ENCODE measurements at places on chromosomes 5 and 9.

DNA sequence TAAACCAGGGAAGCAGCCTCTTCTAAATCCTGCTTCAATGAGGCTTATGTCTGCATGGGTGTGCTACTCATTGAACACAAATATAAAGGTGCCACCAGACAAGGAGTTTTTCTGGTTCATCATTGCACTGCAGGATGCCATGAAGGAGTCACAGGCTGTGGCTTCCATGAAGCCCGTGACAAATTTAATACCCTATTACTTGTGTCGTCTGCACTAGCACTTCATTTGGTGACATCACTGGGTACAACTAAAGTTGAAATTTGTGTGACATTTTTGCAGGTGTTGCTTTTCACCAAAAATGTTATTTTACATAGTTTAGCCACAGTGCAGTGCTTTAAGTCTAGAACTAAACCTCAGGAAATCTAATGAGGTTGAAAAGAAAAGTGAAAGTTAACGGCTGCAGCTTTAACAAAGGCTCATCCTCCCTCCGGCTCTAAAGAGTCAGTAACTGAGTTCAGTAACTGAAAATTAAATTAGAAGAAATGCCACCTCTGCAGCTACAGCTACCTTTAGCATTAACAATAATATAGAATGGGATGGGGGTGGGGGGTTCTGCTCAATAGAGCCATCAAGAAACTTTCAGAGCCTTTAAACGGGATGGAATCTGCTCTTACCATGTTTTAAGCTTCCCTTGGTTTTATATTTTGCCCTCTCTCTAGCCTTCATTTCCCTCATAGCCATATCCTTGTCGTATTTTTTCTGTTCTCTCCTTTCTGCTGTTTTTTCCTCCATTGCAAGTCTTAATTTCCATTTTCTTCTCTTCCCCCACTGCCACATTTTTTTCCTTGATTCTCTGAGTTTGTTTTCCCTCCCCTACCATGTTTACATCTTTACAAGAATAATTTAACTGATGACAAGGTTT lies 233.8 kb upstream of the TMEM161B start:
- no peak for DNase-seq

DNA sequence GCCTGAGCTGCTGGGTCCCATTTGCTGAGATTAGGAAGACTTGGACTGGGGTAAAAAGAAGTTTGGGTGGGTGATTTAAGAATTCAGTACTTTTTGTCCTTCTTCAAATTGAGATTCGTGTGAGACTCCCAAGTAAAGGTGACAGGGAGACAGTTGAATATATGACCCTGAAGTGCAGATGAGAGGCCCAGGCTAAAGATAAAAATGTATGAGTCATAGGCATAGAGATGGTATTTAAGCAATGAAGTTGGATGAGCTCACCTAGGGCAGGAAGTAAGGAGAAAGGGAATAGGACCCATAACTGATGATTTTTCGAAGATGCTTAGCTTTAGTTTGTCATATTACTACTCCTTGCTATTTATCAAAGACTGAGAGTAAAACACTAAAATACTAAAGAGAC lies 255.9 kb upstream of the ADRA1B start:
- DNase-seq, result no peak

DNA sequence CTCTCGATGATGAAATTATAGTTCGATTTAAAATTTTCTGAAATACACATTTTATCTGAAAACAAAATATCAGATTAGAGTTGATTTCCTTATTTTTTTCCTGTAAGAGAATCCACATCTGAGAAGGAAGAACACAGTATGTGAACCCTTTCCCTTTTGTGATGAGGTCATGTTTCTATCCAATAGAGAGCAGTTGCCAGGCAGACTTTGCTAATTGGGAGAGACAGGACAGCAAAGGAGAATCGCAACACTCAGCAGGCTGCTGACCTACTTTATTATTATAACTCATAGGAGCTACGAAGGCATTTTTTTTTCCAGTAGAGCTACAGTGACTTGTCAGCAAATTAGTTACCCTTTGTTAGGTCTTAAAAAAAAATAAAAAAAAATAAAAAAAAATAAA lies 242.1 kb downstream of the HCN1 start:
- no peak for DNase-seq

DNA sequence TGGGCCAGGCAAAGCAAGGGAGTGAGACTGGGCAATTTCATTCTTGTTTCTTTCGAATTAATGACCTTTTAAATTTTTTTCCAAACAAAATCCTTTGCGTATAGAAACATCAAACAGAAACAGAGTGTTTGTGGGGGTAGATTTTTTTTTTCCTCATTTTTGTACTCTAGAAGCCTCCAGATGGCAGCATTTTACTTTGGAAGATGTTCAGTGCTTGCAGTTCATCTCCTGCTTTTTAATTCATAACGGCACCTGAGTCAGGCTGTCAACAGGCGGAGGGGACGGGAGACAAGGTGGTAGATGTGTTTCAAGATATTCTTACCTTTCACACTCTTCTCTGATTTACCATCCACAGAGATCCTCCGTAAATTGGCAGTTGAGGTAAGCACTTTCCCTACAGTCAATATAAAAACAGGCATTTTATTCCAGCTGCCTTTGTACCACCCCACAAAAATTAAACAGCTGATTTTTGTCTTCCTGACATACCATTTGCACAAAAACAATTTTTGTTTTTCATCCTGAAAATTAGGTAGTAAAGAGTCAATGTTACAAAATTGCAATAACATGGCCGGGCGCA lies 99.5 kb upstream of the FBXL17 start:
- no peak for DNase-seq

GRCh38 chr5:60972231-60972630 lies 27.2 kb downstream of the NDUFAF2 start:
- no peak for DNase-seq

GRCh38 chr9:27558307-27558706 lies 15.0 kb downstream of the C9orf72 start:
- DNase-seq, result no peak

- no peak for DNase-seq
Measured at GRCh38 chr5:78505860-78506259, 142.7 kb downstream of the LHFPL2 start.

GRCh38 chr5:83343299-83343698 lies 128.2 kb upstream of the VCAN start:
- no peak for DNase-seq

DNA sequence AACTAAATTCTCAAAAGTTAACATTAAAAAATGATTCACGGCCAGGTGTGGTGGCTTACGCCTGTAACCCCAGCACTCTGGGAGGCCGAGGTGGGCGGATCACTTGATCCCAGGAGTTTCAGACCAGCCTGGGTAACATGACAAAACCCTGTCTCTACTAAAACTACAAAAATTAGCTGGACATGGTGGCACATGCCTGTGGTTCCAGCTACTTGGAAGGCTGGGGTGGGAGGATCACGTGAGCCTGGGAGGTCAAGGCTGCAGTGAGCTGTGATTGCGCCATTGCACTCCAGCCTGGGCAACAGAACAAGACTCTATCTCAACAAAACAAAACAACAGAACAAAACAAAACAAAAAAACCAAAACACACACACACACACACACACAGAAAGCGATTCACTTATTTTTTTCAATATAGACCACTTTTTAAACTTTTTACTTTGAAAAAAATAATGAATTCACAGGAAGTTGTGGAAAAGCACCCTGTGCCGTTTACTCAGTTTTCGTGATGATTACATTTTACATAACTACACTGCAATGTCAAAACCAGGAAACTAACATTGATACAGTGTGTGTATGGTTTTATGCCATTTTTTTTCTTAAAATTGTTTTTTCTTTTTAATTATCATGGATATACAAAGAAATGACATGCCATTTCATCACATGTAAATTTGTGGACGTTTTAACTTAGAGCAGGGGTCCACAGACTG lies 73.7 kb downstream of the TENT4A start:
- no peak for DNase-seq

- no peak for DNase-seq
Measured at GRCh38 chr5:102718819-102719218, 36.3 kb upstream of the PAM start.

GRCh38 chr5:179410291-179411160 lies 65.3 kb upstream of the ADAMTS2 start:
- no peak for DNase-seq

DNA sequence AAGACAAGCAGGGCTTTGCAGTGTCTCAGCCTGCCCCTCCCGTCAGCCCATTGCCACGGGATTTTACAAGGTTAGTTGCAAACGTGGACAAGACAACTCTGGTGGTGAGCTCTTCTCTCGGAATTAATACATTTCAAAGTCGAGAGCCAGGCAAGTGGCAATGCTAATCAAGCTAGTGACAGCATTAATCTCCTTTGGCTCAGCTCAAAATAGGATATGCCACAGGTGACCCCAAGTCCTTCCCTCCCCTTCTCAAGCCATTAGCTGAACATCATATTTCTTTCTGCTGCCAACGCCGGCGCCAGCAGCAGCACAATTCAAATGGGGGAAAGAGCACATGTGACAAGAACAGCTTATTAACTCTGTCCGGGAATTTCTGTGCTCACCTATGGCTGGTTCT lies 190.1 kb downstream of the ATPSCKMT start:
- DNase-seq, result no peak

DNA sequence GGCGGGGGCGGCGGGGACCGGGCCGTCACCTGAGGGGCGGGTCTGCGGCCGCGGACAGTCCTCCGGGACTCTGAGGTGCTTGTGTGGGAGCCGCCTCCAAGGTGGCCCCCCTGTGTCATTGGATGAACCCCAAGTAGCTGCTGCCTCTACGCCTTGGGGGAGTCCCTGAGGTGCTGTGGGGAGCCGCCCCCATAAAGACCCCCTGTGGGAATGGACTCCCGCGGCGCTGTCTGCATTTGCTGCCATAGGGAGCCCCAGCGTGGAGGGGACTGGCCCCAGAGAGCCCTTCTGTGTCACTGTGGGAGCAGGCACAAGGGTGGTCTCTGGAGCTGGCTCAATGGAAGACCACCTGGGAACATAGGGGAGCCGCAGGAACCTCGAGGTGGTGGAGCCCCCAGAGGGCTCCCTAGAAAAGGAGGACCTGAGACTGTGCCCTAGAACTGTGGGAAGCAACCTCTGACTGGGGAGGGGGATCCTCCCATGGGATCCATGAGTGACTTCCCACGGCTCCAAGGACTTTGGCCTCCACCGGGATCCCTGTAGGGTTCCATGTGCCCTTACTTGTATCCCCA lies 412 bp downstream of the PHF24 start:
- DNase-seq, result no peak

DNA sequence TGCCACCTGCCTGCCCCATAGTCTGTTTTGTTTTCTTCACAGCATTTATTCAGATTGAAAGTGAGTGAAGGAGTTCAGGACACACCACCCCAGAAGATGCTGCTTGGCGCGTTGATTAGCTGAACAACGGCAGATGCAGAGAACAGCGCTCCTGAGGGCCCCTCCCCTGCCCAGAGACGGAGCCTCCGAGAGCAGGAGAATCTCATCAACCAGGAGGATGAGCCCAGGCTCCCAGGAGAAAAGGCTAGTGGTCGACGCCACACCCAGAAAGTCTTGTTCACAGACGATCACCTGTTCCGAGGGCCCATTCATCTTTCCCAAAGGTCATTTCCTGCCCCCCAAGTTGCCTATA lies 180.4 kb upstream of the PPP1R26 start:
- DNase-seq, result no peak

DNA sequence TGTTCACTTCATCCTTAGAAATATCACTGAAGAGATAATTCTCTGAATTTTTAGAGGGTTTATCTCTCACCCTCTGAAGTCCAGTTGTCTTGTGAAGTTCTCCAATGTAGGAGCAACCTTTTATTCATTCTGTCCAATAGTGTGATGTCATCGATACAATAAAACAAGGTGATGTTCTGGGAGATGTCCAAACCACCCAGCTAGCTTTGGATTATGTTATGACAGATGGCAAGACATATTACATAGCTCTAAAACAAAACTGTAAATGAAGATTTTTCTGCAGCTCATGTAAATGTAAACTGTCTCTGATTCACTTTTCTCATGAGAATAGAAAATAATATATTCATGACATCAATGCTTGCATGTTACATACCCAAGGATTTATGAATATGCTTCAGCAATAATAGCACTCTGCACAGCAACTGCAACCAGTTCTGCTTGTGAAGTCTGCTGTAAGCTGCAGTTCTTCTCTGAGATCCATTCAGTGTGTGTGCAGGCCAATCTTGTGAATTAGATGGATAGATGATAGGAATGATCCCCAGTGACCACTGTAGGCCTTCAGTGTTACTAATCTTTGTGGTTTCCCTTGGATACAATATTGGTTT lies 172.6 kb upstream of the CDH12 start:
- DNase-seq, result no peak

- no peak for DNase-seq
Measured at GRCh38 chr5:173018358-173018757, 34.8 kb downstream of the ATP6V0E1 start.

DNA sequence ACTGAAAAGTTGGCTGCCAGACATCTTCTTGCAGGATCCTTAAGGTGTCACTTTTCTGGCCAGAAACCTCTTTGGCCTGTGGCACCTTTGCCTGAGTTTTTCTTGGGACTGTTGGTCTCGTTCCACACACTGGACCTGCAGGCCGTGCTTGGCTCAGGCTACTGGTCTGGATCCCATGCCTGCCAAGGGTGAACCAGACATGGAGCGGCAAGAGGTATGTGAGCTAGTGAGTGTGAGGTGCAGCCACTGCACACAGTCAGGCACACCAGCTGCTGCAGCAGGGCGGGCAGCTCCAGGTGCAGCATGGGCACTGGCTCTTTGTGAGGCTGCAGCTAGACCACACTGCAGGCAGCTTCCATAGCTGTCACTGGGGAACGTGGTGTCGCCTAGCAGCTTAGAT lies 47.9 kb downstream of the NDUFAF2 start:
- no peak for DNase-seq

DNA sequence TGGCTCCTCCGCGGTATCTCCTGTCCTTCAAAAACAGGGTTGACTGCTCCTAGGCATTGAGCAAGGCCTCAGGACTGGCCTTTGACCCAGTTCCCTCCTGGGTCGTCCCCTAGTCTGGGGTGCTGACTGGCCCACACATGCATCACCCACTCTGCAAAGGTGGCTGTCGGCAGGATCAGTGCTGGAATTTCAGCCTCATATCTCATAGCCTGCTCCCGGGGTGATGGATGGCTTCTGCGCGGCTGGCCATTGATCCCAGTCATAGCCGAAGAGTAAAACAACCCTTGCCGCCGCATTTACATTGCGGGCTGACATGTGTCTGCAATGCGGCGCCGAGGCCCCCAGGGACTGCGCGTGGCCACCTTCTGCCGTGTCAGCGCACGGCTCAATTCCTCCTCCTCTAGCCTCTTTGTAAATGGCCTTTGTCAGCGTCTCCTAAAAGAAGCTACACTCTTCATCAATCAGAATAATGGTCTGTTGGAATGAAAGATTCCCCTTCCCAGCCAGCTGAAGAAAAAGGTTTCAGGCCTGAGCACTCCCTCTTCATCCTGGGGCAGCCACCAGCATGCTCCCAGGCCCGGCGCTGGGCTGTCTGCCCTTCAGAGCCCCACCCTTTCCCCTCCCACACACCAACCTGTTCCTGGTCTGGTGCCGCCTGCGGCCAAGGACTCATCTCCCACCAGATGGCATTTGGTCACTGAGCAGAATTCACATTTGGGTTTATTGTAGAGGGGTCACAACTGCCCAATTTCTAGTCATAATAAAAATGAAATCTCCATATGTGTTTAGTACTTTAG lies 159.0 kb downstream of the PJA2 start:
- no peak for DNase-seq

Measured in hepatic stellate cell (primary cell).